NCI-H2171 (cell line): ENCODE measurements at places on chromosomes 4 and X.

GRCh38 chr4:2847302-2847871 lies 3.7 kb downstream of the ADD1 start:
- no peak for DNase-seq

GRCh38 chrX:153926858-153927671 lies 1.0 kb upstream of the ARHGAP4 start:
- DNase-seq = peak; percentile 43

DNA sequence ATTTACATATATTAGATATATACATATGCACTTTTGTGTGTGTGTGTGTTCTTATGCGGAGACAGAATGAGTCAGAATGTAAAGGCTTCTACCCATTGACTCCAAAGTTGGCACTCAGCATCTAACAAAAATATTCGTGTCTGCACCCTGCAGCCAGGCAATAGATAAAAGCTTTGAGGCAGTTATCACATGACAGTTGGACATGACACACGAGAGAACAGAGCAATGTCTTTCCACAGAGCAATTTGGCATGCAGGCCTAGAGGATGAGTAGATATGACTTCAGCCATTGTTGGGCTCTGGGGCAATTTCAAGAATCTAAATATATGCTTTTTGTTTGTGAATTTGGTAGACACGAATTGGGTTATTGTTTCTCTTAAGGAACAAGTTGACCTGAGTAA lies 391.2 kb downstream of the SLITRK2 start:
- DNase-seq = no peak

GRCh38 chr4:159291176-159291575 lies 188.3 kb downstream of the RAPGEF2 start:
- DNase-seq = no peak

- DNase-seq = no peak
Measured at GRCh38 chr4:108425988-108426387, 194.4 kb upstream of the RPL34 start.

DNA sequence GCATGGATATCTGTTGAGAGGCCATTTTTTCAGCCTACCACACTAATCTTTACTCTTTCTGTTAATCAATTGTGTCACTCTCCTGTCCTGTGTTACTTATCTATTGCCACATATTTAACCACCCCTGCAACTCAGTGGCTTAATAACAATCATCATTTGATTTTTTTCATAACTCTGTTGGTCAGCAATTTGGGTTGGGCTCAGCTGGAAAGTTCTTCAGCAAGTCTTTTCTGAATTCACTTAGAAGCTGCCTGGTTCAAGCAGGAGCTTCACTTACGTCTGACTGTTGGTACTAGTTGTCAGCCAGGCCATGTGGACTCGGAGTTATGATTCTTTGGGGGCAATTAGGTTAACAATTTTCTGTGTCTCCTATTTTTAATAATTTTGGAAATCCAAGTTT lies 50.1 kb downstream of the CPE start:
- DNase-seq = no peak

DNA sequence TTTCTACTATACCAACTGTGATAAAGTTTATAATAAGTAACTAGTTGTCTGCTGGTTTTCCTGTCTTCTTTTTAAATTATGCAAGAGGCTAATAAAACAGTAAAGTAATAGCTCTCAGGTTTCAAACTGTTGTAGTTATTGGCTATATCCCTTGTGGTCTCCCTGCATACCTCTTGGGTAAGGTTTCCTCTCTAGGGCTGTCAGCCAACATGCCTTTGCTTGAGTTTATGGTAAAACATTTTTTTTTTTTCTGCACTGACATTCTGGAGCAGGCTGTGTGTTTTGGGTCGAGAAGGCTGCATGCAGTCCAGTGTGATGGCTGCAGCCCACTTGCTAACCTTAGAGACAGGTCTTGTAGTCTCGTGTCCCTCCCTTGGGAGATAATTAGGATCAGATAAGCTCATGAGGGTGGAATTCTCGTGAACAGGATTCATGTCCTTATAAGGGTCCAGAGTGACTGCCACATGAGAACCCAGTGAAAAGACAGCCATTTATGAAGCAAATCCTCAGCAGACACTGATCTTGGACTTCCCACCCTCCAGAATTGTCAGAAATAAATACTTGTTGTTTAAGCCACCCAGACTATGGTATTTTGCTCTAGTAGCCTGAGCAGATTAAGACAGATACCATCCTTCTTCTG lies 831.2 kb downstream of the CCSER1 start:
- peak; percentile 11 for DNase-seq

- DNase-seq = no peak
Measured at GRCh38 chr4:20603671-20604313, 96.5 kb upstream of the PACRGL start.

GRCh38 chrX:130523460-130524394 lies 121.9 kb downstream of the RBMX2 start:
- no peak for DNase-seq

GRCh38 chrX:154714925-154715324 lies 36.0 kb downstream of the GAB3 start:
- DNase-seq = no peak

DNA sequence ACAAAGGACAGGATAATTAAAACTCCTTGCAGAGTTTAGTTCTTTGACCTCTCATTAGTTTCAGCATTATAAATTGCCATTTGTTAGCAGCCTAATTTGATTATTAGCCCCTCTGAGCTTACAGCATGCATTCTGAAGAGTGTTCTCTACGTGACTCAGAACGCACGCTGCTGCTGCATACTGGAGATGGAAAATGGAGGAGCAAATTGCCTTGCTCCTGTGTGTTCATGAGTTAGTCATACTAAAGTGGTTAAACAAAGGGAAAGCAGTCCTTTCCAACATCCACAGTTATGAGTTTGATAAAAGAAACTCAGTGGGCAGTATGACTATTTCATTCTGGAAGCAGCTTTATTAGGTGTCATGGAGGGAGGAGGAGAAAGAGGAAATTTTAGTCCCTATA lies 922.5 kb downstream of the RPA4 start:
- DNase-seq = no peak

DNA sequence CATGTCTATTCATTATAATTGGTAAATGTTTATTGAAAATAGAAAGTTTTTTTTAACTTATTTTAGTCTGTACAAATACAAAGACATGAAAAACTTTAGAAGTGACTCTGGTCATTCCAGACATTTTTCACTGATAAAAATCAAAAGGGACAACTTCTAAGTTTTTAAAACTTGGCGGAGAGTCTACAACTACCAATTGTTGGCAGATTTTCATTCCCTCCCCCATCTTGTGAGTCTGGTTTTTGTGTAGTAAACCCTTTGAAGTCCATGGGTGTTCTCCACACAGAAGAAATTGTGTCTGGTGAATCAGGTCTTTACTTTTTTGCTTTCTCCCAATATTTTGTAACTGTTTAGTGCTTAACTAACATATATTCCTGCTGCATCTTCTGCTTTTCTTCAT lies 336.5 kb downstream of the PDGFC start:
- DNase-seq = no peak

GRCh38 chr4:24471486-24472160 lies 112.7 kb downstream of the DHX15 start:
- DNase-seq = no peak

GRCh38 chrX:3384327-3384726 lies 37.9 kb upstream of the MXRA5 start:
- no peak for DNase-seq

GRCh38 chrX:110669572-110669971 lies 126.0 kb downstream of the CHRDL1 start:
- no peak for DNase-seq

- DNase-seq = peak; percentile 23
Measured at GRCh38 chrX:100409610-100410590, at the start of gene PCDH19. PCDH19 (minus strand) TSS chrX:100410273; CDS start chrX:100408597, 1,676 bp downstream.

- no peak for DNase-seq
Measured at GRCh38 chr4:181855307-181855706, 387.9 kb upstream of the TENM3 start.

GRCh38 chr4:12573716-12574115 lies 910.4 kb downstream of the RAB28 start:
- no peak for DNase-seq

DNA sequence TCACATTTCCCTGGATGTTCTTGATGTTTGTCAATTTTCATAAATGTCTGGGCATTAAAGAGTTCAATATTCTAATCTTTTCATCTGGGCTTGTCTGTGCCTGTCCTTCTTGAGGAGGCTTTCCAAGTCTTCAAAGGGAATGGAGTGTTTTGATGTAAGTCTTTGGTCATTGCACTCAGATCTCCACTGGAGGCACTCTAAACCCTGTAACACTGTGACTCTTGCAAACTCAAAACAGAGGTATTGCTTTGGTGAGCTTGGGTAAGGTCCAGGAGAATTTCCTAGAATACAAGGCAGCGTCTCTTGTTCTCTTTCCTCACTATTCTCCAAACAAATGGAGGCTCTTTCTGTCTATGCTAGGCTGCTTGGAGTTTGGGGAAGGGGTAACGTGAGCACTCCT lies 1118.1 kb upstream of the PABPC4L start:
- no peak for DNase-seq

DNA sequence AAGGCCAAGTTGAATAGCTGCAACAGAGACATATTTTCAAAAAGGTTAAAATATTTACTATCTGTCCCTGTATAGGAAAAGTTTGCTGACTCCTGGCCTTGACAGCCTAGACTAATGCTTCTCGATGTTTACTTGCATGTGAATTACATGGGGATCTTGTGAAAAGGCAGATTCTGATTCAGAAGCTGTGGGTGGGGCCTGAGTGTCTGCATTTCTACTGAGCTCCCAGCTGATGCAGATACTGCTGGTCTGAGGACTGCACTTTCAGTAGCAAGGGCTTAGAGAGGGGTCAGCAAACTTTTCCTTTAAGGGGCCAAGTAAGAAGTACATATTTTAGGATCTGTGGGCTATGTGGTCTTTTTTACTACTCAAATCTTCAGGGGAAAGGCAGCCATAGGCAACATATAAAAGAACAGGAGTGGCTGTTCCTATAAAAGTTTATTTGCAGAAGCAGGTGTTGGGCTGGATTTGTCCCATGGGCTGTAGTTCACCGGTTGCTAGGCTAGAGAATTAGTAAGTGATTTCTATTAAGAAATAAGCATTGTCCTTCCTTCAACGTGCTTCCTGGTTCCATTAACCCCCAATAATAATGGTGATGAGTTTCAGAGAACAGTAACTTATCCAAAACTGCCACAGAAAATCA lies 97.2 kb upstream of the PDE5A start:
- DNase-seq = no peak

- DNase-seq = no peak
Measured at GRCh38 chr4:112038861-112039260, 106.4 kb upstream of the FAM241A start.
